ENCODE measurements at places on chromosomes 5 and 9.
A peak's percentile ranks its signal among the peaks of the same experiment; 100 is the strongest.

GRCh38 chr9:108272349-108272899, 583.4 kb downstream of the ACTL7B start:
- H3K4me3 ChIP-seq, result no peak overlapping the region
- DNase-seq, result no peak
- H3K36me3 ChIP-seq, result no peaks in the 10 kb centered on the region
- H3K27ac ChIP-seq, result no peak overlapping the region
- no peaks in the 10 kb centered on the region for H3K4me1 ChIP-seq
- no peaks in the 10 kb centered on the region for H3K27me3 ChIP-seq

- H3K4me3 ChIP-seq, result no peak overlapping the region
- H3K27ac ChIP-seq, result no peak overlapping the region
- DNase-seq, result no peak
- no peaks in the 10 kb centered on the region for H3K4me1 ChIP-seq
- H3K27me3 ChIP-seq, result peaks cover 9% of the 10 kb centered on the region
- H3K36me3 ChIP-seq, result no peaks in the 10 kb centered on the region
Observed at GRCh38 chr5:103490030-103490739, 72.4 kb downstream of the NUDT12 start.

- H3K4me1 ChIP-seq, result no peaks in the 10 kb centered on the region
- H3K27me3 ChIP-seq, result no peaks in the 10 kb centered on the region
- DNase-seq, result no peak
- no peak overlapping the region for H3K27ac ChIP-seq
- H3K4me3 ChIP-seq, result no peak overlapping the region
Observed at GRCh38 chr5:37889612-37890317, 49.9 kb upstream of the GDNF start.

- no peak overlapping the region for H3K4me3 ChIP-seq
- H3K27me3 ChIP-seq, result peaks cover 38% of the 10 kb centered on the region
- DNase-seq, result no peak
- no peaks in the 10 kb centered on the region for H3K4me1 ChIP-seq
- H3K27ac ChIP-seq, result no peak overlapping the region
Observed at GRCh38 chr5:73370095-73370494, 78.5 kb downstream of the FOXD1 start.

GRCh38 chr9:132141948-132142594, 19.8 kb upstream of the NTNG2 start:
- no peak overlapping the region for H3K27ac ChIP-seq
- peaks cover 48% of the 10 kb centered on the region for H3K27me3 ChIP-seq
- H3K4me3 ChIP-seq, result peak overlapping the region; percentile 72
- no peak for DNase-seq

All from activated CD4-positive, alpha-beta T cell treated with anti-CD3 and anti-CD28 coated beads, Interleukin-2, amount 10 ng/mL, durations not matched to agents 24 days and 14 days (primary cell).